Erythroblast (primary cell): ENCODE measurements at places on chromosomes 3 and 15.

DNA sequence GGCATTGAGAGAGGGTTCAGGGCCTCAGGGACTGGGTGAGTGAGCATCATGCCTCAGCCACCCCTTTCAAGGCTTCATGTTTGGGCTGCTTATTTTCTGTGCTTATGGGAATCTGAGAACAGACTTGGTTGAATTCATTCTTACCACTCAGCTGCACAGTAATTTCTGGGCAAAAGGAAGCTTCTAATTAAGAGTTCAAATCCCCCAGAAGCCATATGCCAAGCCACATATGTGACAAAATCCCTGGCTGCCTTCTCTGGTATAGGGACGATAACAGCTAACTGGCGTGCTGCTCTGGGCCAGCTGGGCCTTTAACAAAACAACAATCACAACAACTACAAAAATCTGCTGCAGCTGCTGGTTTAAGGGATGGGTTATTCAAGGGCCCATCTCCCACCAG lies 181.0 kb upstream of the ANKRD28 start:
- DNase-seq: no peak

GRCh38 chr3:32374788-32375595 lies 16.7 kb upstream of the CMTM7 start:
- DNase-seq: peak; percentile 74

- peak; percentile 69 for DNase-seq
Measured at GRCh38 chr15:65757256-65757655, 34.8 kb downstream of the DENND4A start.

- DNase-seq: no peak
Measured at GRCh38 chr15:68427963-68428362, 4.0 kb downstream of the ITGA11 start.

GRCh38 chr3:30292192-30292893 lies 314.1 kb upstream of the TGFBR2 start:
- DNase-seq: no peak

- DNase-seq: no peak
Measured at GRCh38 chr3:46559091-46559704, 6.9 kb downstream of the LRRC2 start.

DNA sequence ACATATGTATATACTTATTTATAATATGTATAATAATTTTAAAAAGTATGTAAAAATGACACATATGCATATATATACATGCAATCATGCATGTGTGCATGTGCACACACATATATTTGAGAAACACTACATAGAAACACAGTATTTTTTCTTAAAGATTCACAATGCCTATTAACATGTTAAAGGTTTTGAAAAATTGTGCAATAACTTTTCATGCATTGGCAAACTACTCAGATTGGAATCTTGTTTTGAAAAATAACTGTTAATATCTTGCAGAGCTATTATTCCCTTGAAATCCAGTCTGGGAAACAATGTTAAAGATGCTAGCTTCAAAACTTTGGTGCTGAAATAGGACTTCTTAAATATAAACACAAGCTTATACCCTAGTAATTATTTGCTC lies 256.2 kb upstream of the P2RY1 start:
- DNase-seq: no peak

- DNase-seq: no peak
Measured at GRCh38 chr3:171790898-171791691, 19.2 kb downstream of the PLD1 start.

DNA sequence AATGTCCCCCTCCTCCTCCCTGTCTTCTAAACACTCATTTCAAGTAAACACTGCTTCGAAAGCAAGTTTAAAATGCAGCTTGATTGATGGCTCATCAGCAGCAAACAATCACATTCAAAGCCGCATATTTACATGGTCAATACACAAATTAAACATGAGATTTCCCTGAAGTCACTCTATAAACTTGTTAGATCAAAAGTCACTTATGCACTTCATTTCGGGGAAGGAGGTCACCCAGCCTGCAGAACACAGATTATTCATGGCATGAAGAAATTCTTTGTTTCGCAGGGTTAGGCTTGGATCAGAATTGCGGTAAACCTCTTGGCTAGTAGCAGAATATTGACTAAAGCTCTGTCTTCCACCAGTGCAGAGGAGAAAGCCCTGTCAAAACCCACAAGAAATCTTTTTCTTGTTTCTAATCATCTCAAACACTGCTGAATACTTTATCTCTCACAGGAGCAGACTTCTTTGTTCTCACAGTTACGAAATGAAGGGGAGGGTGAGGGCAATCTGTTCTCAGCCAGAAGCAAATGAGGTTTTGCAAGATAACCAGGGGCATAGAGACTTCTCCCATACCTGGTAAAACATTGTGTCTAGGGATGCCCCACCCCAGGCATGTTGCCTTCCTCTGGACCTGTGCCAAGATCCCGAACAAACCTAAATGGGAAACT lies 133.3 kb upstream of the CHL1 start:
- no peak for DNase-seq

DNA sequence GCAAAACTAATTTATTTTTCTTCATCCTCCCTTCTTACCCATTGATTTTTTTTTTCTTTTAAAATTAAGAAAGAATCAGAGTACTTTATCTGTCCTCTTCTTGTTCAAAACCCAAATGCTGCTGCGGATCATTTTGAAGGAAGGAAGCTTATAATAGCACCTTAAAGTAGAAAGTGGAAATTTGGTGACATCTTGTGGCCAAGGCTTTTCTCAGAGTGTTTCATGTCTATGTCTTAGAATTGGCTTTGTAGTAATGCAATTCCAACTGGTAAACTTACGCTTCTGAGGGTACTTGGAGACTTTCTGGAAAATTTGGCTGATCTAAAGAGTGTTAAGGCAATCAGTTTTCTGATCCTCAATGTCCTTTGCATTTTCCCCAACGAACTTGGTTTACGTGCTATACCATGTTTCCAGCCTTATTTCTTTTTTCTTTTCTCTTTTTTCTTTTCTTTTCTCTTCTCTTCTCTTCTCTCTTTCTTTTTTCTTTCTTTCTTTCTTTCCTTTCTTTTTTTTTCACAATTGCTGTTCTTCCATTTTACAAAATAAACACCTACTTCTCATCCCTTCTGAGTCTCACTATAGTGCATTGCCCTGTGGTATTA lies 30.7 kb downstream of the C3orf38 start:
- peak; percentile 66 for DNase-seq
